Stimulated activated CD8-positive, alpha-beta memory T cell treated with anti-CD3 and anti-CD28 coated beads, Interleukin-4, amount 100 ng/mL, for 1 hour (primary cell): ENCODE measurements at places on chromosomes 1 and 21.

GRCh38 chr1:208537198-208537597 lies 293.0 kb upstream of the PLXNA2 start:
- no peak for DNase-seq

GRCh38 chr1:40075266-40075665 lies 21.8 kb downstream of the PPT1 start:
- no peak for DNase-seq

DNA sequence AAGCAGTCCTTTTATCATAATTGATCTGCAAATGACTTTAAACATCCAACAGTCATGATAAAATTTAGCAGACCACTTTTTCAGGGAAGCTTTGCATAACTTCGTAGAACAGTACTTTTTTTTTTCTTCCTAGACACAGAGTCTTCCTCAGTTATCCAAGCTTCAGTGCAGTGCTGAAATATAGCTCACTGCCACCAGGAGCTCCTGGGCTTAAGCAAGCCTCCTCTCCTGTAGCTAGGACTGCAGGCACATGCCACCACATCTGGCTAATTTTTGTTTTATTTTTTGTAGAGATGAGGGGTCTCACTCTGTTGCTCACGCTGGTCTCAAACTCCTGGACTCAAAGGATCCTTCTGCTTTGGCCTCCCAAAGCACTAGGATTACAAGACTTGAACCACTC lies 3.8 kb downstream of the F13B start:
- DNase-seq: no peak

- no peak for DNase-seq
Measured at GRCh38 chr1:116942344-116942743, 32.6 kb downstream of the PTGFRN start.

GRCh38 chr1:116726872-116727820 lies 27.1 kb upstream of the CD2 start:
- no peak for DNase-seq

DNA sequence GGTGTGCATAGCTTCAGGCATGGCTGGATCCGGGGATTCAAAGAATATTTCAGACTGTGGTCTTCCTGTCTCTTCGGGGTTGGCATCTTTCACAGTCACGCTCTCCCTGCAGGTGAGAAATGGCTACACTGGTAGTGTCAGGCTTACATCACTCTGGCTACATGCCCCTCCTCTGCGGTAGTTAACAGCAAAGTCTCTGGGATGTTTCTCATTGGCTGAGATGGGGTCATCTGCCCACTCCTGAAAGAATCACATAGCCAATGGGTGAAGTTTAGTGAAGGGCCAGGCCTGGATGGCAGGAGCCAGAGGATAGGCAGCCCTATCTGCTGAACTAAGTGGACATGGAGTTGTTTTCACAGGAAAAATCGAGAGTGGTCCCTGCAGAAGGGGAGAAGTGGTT lies 356.5 kb downstream of the MATN1 start:
- DNase-seq: no peak

DNA sequence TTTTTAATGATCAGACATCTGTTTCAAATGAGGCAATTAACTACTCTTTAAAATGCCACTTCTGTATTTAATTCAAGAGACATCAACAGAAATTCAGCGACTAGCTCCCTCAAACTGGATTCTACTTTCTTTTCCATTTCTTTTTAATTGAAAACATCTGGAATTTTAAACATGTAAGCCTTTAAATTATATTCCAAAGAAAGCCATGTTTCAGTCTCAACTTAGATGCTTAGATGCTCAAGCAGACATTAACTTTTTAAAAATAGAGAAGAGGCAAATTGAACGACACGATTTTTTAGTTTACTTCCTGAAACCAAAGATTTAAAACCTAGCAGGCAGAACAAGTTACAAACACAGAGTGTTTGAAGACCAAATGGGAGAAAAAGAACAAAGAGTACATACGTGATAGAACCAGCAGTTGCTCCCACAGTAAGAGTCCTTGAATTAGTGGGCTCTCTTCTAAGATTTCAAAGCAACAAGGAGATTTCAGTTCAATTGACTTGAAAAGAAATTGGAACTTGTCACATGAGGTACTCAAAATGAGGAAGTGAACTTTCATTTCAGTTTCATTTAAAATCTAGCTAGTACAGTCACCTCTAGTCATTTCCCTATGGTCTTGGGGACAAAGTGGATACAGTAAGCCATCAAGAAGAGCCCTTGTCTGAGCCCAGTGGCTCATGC lies at the start of gene CTSS:
Gene CTSS, minus strand, starts transcription at position 483 of the 681 bp plus-strand sequence. CDS start 1,015 bp downstream, outside the sequence.
- DNase-seq: no peak

- DNase-seq: no peak
Measured at GRCh38 chr1:26234644-26235370, 807 bp downstream of the CEP85 start.

GRCh38 chr1:228364706-228365213 lies 41.9 kb downstream of the TRIM11 start:
- DNase-seq: no peak

DNA sequence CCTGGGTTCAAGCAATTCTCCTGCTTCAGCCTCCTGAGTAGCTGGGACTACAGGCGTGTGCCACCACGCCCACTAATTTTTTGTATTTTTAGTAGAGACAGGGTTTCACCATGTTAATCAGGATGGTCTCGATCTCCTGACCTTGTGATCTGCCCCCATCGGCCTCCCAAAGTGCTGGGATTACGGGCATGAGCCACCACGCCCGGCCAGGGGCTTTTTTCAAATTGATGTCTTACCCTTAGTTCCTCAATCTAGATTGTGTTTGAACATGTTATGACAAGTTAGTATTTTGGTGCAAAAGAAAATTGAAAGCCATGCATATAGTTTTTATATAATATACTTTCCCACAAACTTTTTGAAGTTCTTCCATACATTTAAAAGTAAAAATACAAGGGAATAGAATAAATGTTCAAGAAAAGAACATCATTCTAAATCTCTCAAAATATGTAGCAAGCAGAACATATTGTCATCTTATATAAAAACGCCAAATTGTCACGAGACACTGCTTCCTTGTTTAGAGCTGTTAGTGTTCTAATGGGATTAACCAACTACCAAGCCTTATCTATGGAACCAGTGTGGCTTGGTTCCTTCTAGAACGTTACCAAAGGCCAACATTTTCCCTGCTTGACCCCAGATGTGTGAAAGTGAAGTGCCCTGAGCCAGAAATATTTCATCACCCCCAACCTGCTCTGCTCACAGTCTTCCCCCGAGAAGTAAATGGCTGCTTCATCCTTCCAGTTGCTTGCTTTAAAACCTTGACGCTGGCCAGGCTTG lies 9.5 kb upstream of the PLEKHM2 start:
- DNase-seq: no peak

DNA sequence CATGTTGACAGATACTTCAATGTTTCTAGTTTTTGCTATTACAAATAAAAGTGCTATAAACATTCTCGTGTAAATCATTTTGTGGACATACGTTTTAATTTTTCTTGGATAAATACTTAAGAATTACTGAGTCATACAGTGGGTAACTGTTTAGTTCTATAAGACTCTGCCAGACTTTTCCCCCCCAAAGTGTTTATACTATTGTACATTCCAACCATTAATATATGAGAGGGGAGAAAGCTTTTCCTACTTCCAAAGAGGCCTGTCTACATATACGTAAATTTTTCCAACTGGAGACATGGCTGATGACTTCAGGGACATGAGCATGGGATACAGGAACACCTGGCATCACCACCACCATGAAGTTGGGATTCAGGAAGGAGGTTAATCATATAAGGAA lies 17.0 kb upstream of the REG4 start:
- no peak for DNase-seq

GRCh38 chr1:236727521-236727920 lies 41.2 kb downstream of the ACTN2 start:
- no peak for DNase-seq

DNA sequence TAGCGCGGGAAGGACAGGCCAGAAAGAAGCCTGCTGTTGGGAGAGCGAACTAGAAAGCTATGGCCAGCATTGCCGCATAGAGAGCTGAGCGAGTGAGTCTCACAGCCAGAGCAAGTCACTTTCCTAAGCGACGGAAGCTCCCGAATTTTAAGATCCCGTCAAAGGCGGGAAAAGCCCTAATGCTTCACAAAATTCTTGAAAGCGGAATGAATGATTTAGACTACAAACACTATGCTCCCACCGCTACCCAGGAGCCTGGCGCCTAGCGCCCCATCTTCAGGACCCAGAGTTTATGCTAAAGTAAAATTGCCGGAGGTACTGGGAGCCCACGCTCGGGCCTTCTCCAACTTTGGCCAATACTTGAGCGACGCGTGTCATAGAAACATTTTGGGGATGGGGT lies 409.9 kb upstream of the ESRRG start:
- no peak for DNase-seq

DNA sequence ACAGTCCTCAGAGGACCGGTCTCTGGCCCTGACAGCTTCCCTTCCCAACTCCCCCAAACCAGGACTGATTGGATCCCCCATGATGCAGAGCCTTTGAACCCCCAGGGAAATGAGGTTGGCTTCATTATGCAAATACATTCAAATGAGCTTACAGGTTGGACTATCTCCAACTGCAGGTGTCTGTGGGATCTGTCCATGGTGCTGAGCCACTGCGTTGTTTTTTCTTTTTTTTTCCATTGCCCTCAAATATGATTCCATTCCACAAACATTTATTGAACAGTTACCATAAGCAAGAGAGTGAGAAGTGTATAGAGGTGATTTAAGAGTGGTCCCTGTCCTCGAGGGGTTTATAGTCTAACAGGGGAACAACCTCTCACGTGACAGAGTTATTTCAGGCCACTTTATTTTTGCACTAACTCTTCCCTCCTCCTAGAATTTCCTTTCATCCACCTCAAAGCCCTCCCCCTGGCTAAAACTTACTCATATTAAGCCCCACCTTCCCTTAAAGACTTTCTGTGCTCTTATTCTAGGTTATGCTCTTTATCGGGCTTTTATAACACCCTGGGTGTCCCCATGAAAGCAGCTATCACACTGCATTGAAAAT lies 21.9 kb downstream of the DLGAP3 start:
- DNase-seq: no peak

DNA sequence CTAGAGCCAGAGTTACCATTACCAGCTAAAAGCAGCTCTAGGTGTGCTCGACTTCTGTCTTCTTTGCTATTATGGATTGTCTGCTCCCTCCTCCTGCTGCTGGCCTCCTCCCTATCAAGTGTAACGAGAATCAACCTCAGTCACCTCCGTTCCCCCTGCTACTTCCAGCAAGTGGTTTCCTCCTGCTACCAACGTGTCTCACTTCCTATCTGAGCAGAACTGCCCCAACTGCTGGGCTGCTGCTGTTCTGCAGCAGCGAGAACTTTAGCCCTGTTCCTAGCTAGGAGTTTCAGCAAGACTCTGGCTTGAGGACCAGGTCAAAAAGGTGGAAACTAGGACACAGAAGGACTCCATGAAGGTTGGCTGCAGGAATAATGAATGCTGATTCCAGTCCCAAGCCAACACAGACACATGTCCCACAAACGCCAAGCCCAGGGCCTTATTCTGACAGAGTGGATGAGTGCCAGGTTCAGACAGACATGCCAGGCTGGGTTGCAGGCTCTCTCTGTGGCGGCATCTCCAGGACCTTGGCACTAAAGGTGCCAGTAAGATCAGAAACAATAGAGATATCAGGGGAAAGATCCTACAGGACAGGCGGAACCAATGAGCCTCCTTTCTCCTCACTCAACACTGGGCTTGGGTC lies 46.9 kb downstream of the CD34 start:
- DNase-seq: no peak
